Activated gamma-delta T cell treated with Interleukin-2 at 50 U/mL for 16 hours (primary cell): ENCODE measurements at places on chromosomes 1 and 21.

DNA sequence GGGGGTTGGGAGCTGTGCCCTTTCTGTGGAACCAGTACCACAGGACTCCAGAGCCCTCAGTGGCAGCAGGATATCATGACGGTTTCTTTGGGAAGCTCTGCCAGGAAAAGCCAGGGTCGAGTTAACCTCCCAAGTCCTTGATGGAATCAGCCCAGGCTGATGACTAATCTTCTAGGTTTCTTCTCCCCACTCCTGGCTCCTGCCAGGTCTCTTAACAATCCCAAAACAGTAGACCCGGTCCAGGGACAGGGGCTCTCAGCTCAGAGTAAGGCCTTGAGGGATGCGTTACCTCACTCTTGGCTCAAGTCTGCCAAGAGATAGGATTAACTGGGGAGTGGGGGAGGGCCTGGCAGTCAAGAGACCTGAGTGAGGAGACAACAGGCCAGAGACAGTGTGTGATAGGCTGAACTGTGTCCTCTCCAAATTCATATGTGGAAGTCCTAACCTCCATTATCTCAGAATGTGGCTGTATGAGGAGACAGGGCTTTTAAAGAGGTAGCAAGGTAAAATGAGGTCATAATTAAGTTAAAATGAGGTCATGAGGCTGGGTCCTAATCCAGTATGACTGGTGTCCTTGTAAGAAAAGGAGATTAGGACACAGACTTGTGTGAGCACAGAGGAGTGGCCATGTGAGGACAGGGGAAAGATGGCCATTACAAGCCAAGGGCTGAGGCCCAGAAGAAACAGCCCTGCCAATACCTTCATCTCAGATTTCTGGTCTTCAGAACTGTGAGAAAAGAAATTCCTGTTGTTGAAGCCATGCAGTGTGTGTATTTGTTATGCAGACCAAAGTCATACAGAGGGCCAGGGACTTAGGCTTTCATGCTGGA, 95.0 kb downstream of the BEND5 start:
- no peak for DNase-seq

GRCh38 chr1:96710708-96711477, 10.7 kb upstream of the PTBP2 start:
- DNase-seq: no peak

DNA sequence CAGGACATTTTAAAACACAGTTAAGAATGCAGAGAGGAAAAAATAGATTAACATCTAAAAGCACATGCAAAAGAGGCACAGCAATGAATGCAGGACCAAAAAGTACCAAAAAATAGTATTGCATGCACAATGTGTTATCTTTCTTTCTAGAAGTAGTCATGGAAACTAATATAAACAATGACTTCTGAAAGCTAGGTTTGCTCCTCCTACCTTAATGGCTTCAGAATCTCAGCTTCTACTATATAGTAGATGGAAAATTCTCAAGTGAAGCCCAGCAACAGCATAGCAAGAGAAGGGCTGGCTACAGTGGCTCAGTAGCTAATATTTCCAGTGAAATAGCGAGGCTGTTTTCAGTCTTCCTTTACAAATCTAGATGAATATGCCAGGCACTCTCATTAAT, 125.1 kb downstream of the CRB1 start:
- DNase-seq: no peak

DNA sequence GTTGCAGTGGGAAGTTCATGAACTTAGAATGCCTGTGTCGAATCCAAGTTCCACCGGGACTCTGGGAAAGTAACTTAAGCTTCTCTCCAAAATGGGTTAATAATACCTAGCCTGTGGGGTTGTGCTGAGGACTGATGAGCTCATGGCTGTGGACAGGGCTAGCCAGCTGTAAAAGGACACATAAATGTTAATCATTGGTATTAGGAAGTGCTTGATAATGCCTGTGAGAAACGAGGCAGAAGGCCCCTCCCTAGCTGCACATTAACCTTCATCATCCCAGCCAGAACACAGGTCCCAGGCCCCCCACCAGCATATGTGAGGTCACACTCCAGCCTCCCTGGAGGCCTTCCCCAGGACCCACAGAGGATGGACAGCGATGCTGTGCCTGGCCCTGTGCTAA, 789 bp upstream of the GJB4 start:
- no peak for DNase-seq

- DNase-seq: no peak
Measured at GRCh38 chr1:83996191-83996590, 2.7 kb downstream of the TTLL7 start.
